ENCODE measurements at places on chromosomes 12 and 14.
A peak's percentile ranks its signal among the peaks of the same experiment; 100 is the strongest.

DNA sequence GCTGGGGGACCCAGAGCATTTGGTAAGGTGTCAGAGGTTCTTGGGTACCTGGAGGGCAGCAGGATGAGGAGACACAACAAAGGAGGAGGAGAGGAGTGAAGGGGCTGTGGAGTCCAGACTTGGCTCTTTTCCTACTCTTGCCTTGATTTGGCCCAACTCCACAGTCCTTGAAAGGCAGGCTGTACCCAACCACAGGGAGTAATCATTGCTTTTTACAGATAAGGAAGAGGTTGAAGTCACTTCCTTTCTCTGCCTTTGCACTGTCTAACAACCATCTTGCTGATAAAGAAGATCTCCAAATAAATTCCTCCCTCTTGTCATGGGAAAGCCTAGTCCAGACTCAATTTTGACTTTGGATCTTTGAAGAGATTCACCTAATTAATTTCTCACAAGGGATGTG is 226.8 kb upstream of the HMGA2 start:
- DNase-seq = no peak

- no peak for DNase-seq
Observed at GRCh38 chr14:57847096-57847495, 18.8 kb downstream of the SLC35F4 start.

DNA sequence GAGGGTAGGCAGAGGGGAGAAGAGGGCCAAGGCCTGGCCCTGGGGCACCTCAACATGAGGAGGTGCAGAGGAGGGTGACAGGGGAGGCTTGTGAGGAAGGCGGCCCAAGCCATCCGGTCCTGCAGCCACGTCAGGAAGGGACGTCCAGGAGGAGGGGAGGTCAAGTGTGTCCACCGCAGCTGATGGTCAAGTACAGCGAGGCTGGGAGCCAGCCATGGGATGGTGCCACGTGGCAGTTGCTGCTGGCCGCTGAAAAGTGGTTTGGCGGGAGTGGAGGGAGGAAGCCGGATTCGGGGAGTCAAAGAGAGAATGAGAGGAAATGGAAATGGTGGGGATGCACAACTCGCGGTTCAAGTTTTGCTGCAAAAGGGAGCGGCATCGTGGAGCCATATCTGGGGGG is 41.2 kb downstream of the PRIMA1 start:
- DNase-seq = no peak

DNA sequence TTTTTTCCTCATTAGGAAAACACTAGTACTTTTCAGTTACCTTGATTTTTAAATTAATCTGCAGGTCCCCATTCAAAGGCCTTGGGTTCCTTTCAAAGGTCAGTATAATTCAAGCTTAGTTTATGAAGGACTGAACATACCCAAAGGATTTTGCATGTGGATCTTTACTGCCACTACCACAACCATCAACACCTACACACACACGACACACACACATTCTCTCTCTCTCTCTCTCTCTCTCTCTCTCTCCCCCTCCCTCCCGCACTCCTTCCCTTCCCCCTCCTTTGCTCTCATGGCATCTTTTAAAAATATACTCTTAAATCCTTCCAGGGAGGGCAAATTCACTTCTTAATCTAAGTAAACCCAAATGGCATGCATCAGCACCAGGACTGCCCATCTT is 28.8 kb downstream of the HIF1A start:
- no peak for DNase-seq

- no peak for DNase-seq
Observed at GRCh38 chr14:103277931-103278330, 56.1 kb upstream of the EIF5 start.

DNA sequence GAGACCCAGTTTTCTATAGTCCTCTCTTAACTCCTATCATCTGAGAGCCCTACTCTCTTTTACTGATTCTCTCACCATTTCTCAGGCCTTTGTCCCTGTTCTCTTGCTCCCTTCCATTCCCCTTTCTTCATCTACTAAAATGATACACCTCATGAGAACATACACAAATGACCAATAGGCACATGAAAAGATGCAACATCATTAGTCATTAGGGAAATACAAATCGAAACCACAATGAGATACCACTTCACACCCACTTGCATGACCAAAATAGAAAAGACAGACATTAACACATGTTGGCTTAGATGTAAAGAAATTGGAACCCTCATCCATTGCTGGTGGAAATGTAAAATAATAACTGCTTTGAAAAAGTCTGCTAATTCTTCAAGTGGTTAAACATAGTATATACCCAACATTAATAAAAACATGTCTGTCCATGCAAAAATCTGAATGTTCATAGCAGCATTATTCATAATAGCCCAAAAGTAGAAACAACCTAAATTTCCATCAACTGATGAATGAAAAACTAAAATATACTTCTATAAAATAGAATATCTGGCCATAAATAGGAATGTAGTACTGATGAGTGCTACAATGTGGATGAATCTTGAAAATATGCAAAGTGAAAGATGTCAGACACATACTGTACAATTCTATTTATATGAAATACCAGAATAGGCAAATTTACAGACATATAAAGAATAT is 66.0 kb downstream of the DENND5B start:
- DNase-seq = no peak

- no peak for DNase-seq
Observed at GRCh38 chr12:110744601-110745264, 2.0 kb upstream of the PPP1CC start.

DNA sequence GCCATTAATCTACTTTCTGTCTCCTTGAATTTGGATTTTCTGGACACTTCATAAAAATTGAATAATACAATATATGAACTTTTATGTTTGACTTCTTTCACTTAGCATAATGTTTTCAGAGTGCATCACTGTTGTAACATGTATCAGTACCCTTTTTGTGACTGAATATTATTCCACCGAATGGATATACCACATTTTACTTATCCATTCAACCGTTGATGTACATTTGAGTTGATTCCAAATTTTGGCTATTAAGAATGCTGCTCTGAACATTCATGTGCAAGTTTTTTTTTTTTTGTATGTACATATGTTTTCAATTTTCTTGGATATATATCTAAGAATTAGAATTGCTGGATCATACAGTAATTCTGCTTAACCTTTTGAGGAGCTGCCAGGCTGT is 43.2 kb downstream of the CPSF2 start:
- DNase-seq = no peak

GRCh38 chr14:86168371-86168770 is 638.4 kb downstream of the FLRT2 start:
- DNase-seq = no peak

- no peak for DNase-seq
Observed at GRCh38 chr12:44960423-44960822, 84.3 kb upstream of the NELL2 start.

- no peak for DNase-seq
Observed at GRCh38 chr12:54692353-54692752, 44.2 kb upstream of the DCD start.

GRCh38 chr14:69495341-69495921 is 10.9 kb downstream of the PLEKHD1 start:
- no peak for DNase-seq

DNA sequence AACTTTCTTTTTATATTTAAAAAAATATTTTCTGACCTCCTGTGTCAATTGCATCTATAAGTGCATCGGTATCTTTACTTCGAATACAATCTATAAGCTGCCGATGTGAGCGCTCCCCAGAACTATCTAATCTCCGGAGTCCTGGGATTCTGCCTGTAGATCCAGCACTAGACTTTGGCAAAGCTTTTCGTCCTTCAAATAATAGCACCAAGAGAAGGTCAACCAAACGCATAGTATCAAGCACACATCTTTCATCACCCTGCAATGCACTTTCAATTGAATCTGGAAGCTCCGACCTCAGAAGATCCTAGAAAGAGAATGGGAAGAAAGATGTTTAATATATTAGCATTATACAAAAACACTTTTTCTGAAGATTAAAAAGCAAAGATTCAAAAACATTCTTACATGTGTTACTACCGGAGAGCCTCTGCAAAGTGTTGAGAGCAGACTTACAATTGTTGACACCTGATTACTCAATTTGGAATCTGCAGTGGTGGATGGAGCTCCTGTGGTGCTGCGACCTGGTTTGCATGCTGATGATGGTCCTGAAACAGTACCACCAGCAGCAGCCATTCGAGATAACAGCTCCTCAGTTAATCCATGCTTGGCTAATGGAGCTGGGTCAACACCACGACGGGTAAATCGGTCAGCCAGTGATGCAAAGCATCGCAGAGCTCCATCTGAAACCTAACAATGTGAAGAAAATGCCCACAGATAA is 34.3 kb downstream of the HECTD1 start:
- no peak for DNase-seq

DNA sequence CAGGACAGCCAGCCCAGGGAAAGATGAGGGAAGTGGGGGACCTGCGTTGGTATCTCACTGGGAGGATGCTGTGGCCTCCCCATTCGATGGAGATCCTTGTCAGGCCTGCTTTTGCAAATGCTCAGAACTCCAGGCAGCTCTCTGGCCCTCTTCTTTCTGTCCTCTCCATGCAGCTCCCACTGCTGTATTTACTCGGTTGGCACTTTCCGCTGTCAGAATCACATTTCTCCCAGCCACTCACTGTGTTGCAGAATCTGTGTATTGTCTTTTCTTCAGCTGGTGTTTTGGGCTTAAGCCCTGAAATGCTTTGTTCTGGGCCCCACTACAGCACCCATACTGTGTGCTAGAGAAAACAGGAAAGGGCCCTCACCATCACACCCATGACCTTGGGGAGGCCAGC is 401.1 kb downstream of the RGS6 start:
- DNase-seq = no peak

GRCh38 chr12:54460317-54460923 is 13.0 kb downstream of the GTSF1 start:
- DNase-seq = no peak

- DNase-seq = no peak
Observed at GRCh38 chr12:7555752-7556151, 52.2 kb upstream of the CD163 start.

- no peak for DNase-seq
Observed at GRCh38 chr12:50916292-50916691, 36.1 kb upstream of the HIGD1C start.

DNA sequence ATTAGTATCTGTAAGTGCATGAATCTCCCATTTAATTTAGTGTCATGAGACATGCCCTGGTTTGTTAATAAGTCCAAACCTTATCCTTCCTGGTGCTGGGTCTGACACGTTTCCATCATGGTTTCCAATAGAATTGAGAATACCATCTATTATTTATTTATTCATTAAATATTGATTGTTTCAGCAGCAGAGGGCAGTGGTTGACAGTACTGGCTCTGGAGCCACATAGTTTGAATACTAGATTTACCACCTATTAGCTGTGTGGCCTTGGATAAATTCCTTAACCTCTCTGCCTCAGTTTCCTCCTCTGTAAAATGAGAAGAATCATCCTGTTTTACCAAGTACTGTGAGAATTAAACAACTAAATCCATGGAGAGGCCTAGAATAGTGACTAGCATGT is 941 bp upstream of the STAB2 start:
- no peak for DNase-seq

DNA sequence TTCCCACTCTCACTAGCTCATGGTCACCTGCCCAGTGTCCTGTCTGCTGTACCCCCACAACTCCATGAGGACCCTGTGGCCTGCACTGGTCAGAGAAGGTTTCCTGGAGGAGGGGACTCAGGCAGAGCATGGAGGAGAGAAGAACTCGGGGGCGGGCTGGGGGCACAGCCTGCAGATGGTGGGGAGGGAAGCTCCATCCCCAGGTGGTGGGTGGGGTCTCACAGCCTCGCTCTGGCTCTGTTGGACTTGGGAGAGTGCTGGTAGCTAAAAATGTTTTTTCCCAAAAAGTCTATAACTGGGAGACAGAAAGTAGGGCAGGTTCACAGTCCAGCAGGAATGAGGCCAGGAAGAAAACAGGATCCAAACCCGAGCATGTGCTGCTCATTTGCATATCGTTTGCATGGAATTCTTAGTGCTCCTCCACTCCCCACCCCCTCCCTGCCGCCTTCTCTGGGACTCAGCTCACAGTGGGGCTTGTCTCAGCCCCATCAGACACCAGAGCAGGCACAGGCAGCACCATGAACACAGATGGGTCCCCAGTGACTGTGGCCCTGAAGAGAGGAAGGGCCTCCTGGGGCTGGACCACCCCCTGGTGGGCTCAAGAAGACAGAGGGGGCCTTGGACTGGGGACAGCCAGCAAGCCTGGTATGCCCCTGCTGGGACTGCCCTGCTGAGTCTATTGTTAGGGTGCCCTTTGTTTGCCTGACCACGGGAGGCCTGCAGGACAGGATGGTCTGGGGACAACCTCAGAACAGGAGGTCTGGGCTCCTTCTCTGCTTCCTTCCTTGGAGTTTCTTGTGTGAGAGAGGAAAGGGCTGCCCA is 67.0 kb upstream of the SFSWAP start:
- no peak for DNase-seq

GRCh38 chr12:49309386-49309785 is 13.7 kb upstream of the TROAP start:
- no peak for DNase-seq

- DNase-seq = no peak
Observed at GRCh38 chr14:85475113-85475512, 54.8 kb upstream of the FLRT2 start.

- no peak for DNase-seq
Observed at GRCh38 chr14:105153331-105153731, 15.2 kb downstream of the JAG2 start.

DNA sequence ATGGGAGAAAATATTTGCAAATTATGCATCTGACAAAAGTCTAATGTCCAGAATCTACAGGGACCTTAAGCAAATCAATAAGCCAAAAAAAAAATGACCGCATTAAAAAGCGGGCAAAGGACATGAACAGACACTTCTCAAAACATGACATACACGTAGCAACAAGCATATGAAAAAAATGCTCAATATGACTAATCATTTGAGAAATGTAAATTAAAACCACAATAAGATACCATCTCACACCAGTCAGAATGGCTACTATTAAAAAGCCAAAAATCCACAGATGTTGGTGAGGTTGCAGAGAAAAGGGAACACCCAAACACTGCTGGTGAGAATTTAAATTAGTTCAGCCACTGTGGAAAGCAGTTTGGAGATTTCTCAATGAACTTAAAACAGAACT is 16.1 kb downstream of the PAWR start:
- no peak for DNase-seq

GRCh38 chr14:29805415-29806123 is 122.1 kb downstream of the PRKD1 start:
- DNase-seq = peak; percentile 20

Data from NCI-H774 (cell line).